NCI-H2171 treated with DMSO at 0.1 percent for 48 hours (cell line): ENCODE measurements at places on chromosomes 1 and 21.

DNA sequence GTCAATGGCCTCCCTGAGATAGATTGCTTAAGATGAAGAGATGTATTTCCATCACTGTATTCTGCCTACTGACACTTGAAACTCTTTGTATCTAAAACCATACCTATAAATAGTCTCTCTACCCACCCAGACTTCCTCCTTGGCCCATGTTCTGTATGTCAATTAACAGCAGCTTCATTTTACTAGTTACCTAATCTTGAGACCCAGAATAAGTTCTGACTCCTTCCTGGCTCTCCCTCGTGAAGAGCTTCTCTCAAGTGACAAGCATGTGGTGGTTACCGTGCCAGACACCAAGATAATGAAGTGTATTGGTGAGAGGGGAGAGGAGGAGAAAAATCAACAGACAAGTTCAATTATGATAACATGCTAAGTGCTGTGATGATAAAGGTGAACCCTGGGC is 128.8 kb upstream of the RAVER2 start:
- DNase-seq: no peak

DNA sequence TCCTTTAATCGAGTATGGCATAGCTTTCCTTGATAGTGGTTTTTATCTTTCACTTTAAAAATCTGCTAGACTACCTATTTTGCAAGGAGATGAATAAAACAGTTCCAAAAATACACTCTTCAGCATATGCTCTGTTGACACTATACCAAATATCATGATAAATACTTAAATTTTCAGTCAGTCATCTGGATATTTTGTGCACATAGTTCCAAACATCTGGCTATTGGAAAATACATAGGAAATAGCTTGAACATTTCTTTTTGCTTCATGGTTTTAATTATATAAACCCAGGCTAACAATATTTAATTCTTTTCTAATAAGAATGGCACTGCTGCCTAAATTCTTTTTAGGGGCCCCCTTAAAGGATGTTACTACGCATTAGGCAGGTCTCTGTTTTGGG is 342.1 kb downstream of the NEGR1 start:
- no peak for DNase-seq

DNA sequence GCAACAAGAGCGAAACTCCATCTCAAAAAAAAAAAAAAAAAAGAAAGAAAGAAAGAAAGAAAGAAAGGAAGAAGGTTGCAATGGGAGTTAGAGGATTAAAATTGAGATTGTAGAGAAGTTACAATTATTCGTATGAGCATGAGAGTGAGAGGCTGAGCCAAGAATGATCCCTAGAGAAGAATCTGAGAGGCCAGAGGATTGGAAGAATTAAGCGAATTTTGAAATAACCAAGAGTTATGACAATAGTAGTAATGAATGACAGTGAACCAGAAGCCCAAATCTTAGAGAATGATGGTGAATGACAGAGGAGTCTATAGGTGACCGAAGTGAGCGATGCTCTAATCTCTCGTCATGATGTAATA is 369 bp upstream of the ZYG11B start:
- no peak for DNase-seq

GRCh38 chr1:165842671-165843129 is 15.3 kb downstream of the UCK2 start:
- DNase-seq: no peak

GRCh38 chr1:204307334-204307883 is 52.3 kb downstream of the PLEKHA6 start:
- DNase-seq: peak; percentile 76

DNA sequence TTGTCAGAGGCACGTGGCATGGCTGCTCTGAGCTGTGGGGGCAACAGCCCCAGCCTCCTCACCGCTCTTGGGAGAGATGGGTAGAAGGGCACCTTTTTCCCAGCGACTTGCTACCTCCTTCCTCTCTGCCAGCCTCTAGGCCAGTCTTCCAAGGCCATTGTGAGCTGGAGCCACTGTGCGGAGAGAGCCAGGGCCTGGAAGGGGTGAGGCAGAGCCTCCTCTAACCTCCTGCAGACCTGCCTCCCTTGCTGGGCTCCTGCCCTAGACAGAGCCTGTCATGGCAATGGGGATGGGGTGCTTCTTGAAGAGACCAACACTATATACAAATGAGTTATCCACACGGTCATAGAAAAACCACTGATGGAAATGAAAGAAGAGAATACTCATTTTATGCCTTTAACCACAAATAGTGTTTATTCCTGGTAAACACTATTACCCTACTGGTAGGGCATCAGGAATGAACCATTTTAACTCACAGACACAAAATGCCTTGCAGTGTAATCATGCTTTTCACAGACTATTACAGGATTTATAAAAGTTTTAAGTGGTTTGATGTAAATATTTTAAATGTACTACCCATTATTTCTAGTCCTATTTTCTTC is 5.0 kb upstream of the IGFN1 start:
- DNase-seq: no peak

- DNase-seq: no peak
These were observed 60.7 kb upstream of the TTC34 start for GRCh38 chr1:2861988-2862813.

DNA sequence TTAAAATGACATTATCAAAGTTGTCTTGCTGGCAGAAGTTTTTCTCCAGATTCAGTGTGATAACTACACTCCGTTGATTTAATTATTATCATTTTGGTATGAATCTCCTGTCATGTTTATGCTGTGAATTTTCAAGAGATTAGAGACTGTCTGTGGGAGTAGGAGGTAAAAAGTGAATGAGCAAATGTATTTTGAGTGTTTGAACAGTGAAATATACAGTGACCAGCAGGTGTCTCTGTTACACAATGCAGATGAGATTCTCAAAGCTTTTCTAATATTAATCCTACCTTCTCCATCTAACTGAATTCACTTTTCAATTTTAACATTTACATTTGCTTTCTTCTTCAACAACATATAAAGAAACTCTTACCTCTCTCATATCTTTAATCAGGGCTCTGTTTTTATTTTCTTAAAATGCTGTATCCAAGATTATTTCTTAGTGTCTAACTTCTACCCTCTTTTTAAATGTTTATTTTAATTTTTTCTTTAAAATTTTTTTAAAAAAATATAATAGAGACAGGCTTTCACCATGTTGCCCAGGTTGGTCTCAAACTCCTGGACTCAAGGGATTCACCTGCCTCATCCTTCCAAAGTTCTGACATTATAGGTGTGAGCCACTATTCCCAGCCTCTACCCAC is 20.9 kb upstream of the HSPA13 start:
- peak; percentile 19 for DNase-seq

DNA sequence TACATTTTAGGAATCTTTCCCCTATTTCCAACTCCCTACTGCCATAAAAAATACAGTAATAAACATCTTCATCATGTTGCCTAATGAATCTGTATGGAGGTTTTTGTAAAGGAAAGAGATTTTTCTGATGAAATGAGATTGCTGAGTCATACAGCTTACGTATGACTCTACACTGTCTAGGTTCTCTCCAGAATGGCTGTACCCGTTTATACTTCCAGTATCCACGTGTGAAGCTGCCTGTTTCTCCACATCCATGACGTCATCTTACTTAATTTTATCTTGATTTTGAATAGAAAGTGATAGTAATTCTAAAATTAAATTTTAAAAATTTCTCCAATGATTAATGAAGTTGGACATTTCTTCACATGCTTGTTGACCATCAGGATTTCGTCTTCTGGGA is 103.7 kb downstream of the COQ8A start:
- no peak for DNase-seq

DNA sequence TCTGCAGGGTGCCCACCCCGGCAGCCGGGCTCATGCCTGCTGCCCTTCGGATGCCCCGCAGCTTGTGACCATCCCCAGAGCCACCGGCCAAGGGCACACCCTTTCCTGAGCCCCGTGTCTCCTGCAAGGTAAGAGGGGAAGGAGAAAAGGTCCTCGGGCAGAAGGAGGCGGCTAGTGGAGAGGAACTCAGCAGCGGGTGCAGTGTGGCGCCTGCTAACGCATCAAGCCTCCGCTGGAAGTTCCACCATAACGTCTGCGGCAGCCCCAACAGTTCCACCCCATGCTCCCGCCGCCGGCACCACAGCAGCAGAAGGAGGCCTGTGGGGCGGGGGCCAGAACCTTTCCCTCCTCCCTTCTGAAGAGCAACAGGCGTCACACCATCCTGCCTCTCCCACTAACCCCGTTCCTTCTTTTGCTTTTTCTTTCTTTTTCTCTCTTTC is 990 bp downstream of the VWA5B1 start:
- DNase-seq: no peak

GRCh38 chr1:58997637-58998036 is 213.8 kb upstream of the JUN start:
- no peak for DNase-seq

DNA sequence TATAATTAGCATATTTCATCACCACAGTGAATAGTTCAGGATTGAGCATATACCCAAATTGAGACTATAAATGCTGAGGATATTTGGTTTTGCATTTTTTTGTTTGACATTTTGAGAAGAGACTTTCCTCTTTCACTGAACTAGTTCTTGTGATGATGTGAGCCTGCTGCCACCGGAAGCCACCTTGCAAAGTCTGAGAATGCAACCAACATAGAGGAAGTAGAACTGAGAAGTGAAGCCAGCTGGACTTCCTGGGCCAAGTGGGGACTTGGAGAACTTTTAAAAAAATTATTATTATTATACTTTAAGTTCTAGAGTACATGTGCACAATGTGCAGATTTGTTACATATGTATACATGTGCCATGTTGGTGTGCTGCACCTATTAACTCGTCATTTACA is 102.3 kb downstream of the RPE65 start:
- DNase-seq: no peak

- no peak for DNase-seq
These were observed 143.1 kb downstream of the TPR start for GRCh38 chr1:186231861-186232436.

- DNase-seq: no peak
These were observed 3.3 kb downstream of the NCSTN start for GRCh38 chr1:160346463-160346862.

DNA sequence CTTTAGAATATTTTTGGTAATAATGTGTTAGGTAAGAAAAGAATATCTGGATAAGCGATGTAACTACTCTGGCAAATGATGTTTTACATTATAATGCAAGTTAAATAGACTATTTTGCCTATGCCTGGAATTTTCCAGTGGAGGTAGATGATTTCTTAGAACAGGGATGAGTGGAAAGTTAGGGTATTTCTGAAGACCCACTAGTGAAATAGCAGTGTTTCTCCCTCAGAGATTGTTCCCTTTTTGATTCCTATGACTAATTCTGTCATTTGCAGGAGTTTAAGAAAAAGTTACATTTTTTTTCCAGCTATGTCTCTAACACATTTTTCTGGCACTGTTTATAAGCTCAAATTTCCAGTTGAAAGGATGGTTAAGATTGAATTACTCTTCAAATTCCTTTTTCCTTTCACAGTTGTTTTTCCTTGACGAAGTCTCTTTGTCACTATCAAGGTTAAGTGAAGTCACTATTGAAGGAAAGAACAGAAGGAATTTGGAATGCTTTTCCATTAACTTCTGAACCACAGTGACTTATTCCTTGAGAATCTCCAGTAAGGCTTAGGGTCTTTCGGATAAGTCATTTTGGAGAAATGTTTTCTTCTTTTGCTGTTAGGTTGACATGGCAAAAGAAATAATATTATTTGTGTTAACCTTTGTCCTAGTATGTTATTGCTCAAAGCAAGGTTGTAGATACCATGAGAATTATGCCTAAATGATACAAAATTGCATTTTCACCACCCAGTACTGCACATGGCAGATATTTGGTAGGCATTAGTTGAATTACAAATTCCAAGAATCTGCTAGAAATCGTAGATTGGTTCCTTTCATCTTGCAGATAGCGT is 42.9 kb upstream of the ZNF326 start:
- DNase-seq: no peak

GRCh38 chr1:163820766-163821165 is 499.0 kb downstream of the NUF2 start:
- no peak for DNase-seq

DNA sequence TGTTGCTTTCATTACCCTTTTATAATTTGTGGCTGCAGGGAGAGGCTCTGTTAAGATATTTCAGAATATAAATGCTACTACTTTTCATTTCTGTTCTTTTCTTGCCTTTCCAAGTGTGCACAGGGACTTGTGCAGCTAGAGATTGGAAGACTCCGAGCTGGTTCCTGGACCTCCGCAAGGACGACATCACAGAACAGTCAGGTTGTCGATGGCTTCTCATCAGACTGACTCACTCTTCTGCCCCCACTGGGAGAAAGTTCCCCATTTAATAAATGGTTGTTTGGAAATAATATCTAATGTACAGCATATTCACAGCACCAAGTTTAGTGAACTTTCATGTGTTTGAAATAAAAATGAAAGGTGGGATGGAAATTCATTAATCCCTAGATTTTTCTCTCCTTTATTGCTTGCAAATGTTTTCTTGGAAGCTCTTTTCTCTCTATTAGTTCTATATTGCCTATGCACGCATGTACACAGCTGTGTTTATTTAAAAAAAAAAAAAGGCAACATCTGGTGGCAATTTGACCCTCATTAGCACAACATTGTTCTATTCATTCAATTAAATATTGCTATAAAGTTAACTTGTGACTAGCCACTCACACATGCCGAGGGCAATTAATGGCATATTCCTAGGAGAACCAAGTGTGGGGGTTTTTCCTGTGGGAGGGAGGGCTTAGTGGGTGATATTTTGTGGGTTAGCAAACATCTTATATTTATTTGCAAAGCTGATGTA is 77.5 kb upstream of the L1TD1 start:
- peak; percentile 25 for DNase-seq

DNA sequence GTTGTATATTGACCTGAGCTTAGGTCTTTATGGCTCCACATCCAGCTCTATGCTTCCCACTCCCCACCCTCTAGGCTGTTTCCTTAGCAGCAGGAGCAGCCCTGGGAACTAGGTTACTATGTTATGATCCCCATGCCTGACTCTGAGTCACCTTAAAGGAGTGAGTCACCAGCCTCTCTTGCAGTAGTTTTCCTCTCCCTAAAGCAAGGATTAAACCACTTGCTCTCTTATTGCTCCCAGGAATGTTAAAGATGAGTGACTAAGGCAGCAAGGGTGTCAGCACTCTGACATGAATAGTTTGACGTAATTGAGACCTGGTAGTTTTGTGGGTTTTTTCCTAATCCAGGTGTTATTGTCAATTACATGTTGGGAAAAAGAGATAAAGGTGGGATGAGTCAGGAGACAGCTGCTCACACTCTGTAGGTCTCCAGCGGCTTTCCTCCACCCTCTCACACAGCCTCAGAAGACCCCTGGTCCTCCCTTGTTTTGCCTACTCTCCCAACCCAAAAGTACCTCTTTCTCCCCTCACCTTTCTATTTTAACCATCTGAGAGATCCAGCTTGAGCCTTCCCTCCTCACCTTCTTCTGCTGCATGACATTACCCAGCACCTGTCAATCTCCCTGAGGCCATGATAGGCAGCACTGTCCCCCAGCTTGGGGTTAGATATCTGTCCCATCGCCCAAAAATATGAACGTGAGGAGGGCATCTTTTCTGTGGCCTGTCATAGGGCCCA is 369.1 kb upstream of the VAMP3 start:
- no peak for DNase-seq

GRCh38 chr1:206636671-206637070 is 1.3 kb downstream of the DYRK3 start:
- DNase-seq: no peak

- no peak for DNase-seq
These were observed 62.7 kb downstream of the CD34 start for GRCh38 chr1:207848234-207848633.
